Cerebellar cortex (tissue), 1 donor: ENCODE measurements at places on chromosomes 13 and 19.
A peak's percentile ranks its signal among the peaks of the same experiment; 100 is the strongest.

- no peak for DNase-seq
Observed at GRCh38 chr19:7705387-7706187, 3.7 kb upstream of the FCER2 start.

- peak; percentile 93 for DNase-seq
Observed at GRCh38 chr19:35693835-35694599, 10.3 kb upstream of the ZBTB32 start.

- no peak for DNase-seq
Observed at GRCh38 chr19:17049711-17050280, 23.2 kb upstream of the CPAMD8 start.

GRCh38 chr19:3556978-3557460 lies 367 bp downstream of the MFSD12 start:
- DNase-seq, result no peak

- peak; percentile 54 for DNase-seq
Observed at GRCh38 chr19:53772943-53773342, 51.2 kb downstream of the NLRP12 start.

DNA sequence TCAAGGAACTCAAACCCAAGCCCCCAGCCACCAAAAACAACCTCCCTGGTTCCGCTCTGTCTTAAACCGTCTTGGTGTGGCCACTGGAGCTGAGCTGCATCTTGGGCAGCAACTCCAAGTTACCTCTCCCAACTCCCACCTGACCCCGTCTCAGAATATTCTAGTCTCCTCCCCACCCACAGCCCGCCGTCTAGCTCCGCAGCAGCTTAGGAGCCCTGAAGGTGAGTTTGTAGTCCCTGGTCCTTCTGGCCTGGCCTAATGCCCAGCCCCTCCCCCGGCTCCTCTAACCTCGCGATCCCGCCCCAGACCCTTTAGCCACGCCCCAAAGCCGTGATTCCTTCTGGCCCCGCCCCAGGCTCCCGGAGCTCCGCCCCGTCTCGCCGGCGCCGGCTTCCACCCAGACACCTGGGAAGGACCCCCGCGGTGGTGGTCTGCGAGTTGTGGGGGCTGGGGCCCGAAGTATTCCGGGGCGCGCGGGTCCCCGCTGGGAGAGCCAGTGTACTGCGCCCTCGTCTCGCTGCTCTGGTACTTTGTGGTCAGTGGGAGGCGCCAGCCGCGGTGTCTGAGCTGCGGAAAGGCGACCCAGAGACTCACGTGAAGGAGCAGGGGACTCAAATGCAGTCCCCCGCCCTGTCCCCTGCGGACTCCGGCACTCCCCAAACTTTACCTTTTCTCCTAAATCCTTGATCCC lies 2.5 kb upstream of the LHB start:
- peak; percentile 28 for DNase-seq

DNA sequence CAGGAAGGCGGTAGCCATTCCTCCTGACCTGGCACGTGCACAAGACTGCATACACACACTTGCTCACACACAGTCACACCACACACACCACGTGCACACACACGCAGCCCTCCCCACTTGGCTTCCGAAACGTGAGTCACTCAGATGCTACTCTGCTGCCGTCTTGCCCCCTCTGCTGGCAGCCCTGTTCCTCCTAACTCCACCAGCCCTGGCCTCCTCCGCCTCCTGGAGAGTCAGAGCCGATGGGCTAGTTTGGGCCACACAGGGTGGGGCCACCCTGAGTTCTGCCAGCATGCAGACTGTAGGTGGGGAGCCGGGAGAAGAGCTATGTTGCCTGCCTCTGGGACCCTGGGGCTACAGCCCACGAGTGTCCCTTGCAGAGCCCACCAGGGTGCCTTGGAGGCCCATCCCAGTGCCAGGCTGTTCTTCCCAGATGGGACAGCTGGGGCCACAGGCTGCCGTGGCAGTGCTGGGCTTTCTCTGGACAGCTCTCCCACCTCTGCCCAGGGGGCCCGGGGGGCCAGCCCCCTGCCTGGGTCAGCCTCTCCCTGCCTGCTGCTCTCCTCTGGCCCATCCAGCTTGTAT lies 12.1 kb downstream of the PIN1 start:
- DNase-seq, result peak; percentile 67

- DNase-seq, result no peak
Observed at GRCh38 chr13:113123226-113124201, 915 bp downstream of the F10 start.

GRCh38 chr13:83907196-83907989 lies 25.1 kb upstream of the SLITRK1 start:
- no peak for DNase-seq

GRCh38 chr13:19618977-19619376 lies 14.5 kb upstream of the MPHOSPH8 start:
- DNase-seq, result peak; percentile 20

DNA sequence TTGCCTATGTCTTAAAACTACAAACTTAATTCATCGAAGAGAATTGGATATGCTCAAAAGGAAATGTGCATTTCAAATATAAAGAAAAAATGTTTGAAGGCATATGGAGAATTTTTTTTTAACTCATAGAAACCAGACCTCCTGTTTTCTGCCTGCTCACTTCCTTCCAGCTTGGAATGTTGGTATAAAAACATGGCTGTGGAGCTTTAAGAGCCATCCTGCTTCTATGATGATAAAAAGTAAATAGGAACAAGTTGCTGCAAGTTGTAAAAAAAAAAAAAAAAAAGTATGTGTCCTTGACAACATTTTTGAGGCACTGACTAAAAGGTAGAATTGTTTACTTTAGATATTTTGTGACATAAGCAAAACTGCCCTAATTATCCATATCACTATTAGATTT lies 1230.7 kb downstream of the PCDH9 start:
- DNase-seq, result no peak

DNA sequence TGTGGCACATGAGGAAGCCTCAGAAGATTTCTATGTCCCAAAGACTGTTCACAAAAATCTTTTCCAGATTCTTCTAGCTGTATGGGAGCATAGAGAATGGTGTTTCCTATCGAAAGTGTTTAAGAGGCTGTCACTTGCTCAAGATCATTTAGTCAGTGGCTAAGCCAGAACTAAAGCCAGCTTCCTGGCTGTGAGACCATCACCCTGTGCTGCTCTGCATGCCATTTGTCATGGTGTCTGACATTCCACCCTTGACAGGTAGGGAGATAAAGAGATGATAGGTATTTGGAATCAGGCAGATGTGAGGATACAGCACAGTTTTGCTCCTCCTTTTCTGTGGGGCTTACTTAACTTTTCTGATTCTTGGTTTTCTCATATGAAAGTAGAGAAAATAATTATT lies 177.3 kb downstream of the DNAJC15 start:
- no peak for DNase-seq

DNA sequence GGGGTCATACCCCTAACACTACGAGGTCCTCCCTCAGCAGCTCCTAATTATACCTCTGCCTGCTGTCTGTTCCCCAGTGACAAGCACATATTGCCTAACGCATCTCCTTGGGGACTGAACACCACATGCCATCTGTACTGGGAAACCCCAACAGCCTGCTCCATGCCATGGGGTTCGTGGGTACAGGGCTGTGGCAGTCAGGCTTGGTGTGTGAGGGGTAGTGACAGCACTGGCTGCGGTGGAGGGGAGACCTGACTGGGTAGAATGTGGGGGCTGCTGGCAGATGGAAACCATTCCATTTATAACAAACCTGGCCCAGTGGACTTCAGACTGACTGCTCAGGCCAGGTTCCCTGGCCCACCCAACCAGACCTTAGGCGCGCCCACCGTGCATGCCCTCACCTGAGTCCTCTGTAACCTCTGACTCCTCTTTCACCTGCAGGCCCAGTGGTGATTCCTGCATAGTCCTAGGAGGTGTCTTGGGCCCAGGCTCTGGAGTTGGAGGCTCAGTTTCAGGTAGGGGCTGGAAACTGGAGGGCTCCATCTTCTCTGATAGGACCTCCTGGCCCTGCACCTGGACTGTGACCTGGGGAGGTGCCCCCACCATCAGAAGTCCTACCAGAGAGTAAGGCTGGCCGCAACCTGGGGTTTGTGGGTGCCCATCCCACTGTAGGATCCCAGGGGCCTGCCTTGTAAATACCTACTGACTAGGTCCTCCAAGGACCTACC lies 3.0 kb downstream of the MZF1 start:
- no peak for DNase-seq

DNA sequence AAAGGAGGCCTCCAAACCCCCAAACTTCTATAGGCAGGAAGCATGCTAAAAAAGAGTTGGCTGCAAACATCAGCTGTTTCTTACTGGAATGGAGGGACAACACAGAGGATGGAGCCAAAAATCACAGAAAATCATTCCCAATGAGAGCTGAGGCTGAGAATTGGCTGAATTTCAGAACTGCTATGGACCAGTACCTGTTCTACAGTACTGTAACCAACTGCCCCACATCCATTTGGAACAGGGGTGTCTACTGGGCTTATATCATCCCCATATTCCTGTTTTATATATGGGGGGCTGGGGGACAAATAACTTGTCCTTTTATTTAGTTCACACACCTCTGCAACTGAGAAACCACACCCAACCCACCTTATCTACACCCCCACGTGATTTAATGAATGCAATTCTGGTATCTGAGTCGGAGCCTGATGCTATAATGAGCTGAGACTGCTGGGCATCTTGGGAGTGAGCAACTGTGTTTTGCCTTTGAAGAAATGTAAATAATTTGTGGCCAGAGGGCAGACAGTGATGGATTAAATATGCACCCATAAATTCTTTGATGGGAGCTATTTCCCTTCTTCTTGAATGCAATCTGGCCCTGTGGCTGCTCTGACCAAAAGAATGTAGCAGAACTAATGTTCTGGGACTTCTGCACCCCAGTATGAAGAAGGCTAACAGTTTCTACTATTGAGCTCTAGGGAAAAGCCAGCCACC lies 82.6 kb downstream of the TBC1D4 start:
- DNase-seq, result no peak

DNA sequence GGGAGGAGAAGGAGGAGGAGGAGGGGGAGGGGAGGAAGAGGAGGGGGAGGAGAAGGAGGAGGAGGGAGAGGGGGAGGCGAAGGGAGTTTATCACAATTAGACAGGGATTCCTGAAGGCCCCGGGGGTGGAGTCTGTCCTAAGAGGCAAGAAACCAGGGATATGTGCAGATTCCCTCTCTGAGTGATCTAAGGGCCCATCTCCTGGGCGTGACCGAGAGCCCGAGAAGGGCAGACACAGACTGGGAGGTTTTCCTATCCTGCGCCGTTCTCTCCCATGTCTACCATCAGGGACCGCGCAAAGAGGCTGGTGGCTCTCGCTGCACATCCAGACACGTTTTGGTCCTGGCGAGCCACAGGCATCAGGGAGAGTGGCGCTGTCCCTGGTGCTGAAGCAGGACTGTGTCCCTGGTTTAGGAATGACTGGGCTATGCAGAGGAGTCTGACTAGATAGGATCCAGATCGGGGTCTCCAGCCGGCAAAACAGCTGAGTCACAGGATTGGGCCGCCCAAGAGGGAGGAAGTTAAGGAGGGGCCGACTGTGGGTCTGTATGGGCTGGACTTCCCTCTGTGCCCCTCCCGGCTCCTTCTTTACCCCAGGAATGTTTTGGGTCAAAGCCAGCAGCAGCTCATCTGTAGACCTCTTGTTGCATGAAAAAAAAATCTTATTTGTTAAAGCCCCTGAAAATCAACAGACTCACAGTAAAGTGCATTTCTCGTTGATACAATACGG lies 17.9 kb upstream of the ZNF175 start:
- peak; percentile 25 for DNase-seq

GRCh38 chr13:29722415-29722814 lies 126.9 kb upstream of the SLC7A1 start:
- DNase-seq, result no peak

GRCh38 chr19:21655540-21656126 lies 111.7 kb downstream of the ZNF100 start:
- DNase-seq, result no peak

- DNase-seq, result no peak
Observed at GRCh38 chr19:37809366-37809765, 30.0 kb upstream of the ZNF573 start.

DNA sequence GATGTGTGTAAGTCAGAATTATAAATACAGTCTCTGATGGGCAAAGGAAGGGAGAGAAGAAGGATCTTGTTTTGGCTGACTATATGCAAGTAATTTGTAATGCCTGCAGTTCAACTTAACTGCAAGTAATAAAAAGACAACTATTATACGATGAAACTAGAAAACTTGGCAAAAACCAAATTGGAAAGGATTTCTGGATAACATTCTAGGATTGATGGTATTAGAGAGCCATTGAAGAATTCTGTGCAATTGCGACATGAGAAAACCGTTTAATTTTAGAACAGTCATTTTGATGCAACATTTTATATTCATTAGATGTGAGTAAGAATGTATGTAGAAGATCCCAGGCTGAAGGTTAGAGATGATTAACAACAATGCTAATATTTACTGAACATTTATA lies 1334.1 kb downstream of the EFNB2 start:
- DNase-seq, result no peak

DNA sequence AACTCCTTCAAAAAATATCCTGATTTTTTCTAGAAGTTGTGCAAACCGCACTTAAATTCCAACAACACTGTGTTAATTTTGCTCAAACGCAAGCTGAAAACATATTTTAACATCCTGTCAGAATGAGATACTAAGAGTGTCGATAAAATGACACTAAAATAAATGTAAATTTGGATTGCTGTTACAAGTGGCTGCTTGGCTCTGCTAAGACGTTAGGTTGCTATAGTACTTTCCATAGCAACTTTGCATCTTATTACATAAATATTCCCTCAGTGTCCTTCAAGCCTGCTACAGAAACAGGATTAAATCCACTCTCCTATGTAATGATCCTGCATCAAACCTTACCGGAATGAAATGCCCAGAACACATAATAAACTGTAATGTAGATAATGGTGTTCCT lies 292.1 kb downstream of the DNAJC15 start:
- DNase-seq, result no peak
